COLO829 (cell line): ENCODE measurements at places on chromosomes 5 and 9.

- no peak for DNase-seq
Measured at GRCh38 chr5:174733091-174733690, 8.8 kb downstream of the MSX2 start.

GRCh38 chr9:107158321-107158720 is 124.8 kb upstream of the RAD23B start:
- peak; percentile 79 for DNase-seq

- no peak for DNase-seq
Measured at GRCh38 chr9:124699575-124699974, 71.5 kb downstream of the NR6A1 start.

GRCh38 chr5:133523013-133523658 is 89.2 kb downstream of the FSTL4 start:
- DNase-seq = no peak

- no peak for DNase-seq
Measured at GRCh38 chr9:95201206-95201605, 116.3 kb downstream of the FANCC start.

DNA sequence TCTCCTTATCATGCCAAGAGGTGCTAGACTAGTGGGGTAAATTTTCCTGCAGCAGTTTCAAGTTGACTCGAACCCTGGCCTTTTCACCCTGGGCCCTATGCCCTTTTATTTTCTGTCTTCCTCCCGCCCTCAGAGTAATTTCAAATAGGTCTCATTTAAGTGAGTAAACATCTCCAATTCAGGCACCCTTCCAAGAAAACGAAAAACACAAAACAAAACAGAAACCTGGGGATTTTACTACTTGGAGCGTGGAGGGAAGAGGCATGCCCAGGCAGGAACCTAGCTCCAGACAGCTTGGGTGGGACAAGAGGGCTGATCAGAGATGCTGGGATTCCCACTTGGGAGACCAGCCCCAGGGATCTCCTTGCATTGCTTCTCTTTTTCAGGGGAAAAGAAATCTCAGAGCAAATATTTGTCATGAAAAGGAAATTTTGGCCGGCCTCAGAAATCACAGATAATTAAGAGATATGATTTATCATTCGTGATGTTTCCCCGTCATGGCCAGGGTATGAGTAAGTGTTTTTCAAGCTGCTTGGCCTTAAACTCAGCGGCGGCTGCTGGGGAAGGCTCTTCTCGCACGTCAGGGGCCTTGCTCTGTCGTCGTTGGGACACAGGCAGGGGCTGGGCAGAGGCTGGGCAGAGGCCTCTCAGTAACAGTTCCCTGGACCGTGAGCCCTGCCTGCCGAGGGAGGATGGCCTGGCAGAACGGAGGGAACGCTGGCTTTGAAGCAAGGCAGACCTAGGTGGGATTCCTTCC is 248.6 kb upstream of the KLF4 start:
- no peak for DNase-seq

DNA sequence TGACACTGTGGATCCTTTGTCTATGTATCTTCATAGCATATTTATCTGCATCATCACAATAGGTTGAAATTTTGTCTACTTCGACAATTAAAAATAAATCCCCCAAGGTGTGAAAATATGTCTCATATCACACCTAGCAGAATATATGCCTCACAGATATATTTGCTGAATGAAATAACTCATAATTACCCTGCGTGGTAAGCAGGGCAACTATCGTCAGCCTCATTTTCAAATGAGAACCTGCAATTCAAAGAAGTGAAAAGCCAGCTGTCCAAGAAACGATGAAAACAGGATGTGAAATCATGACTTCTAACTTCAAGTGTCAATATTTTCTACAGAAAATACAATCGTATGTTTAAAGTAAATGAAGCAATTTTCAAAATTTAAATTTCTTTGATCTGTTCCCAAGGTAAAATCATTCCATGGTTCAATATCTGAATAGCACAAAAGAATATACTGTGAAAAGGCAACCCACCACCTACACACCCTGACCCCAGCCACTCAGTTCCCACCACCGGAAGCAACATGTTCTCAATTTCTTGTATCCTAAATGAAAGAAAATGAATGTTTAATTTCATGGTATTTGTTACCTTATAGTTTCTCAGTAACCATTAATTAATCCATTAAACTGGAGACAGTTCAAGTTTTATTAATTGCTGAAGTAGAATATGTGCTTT is 57.1 kb downstream of the TBCA start:
- DNase-seq = no peak

DNA sequence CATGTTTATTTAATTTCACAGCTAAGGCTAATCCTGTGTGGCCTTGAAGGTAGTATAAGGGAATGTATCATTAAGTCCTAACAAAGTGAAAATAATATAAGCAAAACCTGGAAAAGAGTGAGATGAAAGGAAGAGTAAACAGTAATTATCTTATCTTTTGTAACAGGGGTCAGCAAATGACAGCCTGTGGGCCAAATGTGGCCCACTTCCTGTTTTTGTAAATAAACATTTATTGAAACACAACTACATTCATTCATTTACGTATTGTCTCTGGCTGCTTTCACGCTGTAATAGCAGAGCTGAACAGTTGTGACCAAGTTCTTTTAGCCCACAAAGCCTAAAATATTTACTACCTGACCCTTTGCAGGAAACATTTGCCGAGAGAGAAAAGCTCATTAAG is 78.4 kb upstream of the HTR4 start:
- DNase-seq = no peak

GRCh38 chr9:135082536-135082935 is 4.9 kb upstream of the OLFM1 start:
- no peak for DNase-seq

GRCh38 chr5:67453111-67453905 is 256.7 kb upstream of the CD180 start:
- no peak for DNase-seq

GRCh38 chr9:133641396-133641655 is 5.2 kb downstream of the DBH start:
- DNase-seq = no peak

- DNase-seq = no peak
Measured at GRCh38 chr9:3845549-3845948, 319.7 kb upstream of the RFX3 start.

GRCh38 chr5:43456556-43456955 is 27.1 kb downstream of the TMEM267 start:
- DNase-seq = no peak

DNA sequence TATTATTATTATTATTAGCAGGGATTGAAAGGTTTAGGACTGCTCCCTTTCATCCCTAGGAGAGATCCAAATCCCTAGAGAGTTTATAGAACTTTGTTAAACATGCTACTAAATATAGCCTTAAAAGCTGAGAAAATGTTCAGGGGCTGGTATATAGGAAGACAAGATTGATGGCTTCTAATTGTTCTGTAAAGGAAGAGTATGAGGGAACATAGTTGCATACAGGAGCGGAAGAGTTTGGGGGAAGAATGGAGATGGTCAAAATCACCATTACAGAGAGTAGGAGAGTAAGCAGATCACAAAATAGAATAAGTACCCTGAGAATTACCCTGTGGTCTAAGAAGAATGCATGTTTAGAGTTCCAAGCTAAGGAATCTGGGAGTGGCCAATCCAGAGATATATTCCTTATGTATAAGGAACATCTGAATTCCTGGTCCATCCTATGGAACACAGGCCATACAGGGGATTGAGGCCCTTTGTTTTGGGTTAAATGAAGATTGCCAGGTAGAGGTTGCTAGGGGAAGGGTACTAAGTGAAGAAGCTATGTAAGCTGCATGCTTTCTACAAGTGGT is 158.0 kb upstream of the APC start:
- DNase-seq = no peak

DNA sequence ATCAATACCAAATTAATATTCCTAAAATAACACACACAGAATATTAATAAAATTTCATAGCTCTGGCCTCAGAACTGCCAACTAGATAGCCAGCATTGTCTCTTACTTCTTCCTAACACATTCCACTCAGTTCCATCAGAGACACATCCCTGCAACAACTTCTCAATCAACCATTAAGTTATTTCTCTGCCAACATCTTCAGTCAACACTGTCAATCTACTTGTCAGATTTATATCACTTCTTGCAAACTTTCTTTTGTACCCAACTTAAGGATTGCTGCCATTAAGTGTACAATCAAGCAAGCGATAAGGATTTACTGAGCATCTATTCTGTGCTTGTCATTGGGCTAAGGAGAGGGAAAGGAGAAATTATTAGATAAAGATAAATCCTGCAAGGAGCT is 50.8 kb downstream of the PLCXD3 start:
- no peak for DNase-seq

- no peak for DNase-seq
Measured at GRCh38 chr9:109863961-109864360, 84.0 kb downstream of the PALM2AKAP2 start.

GRCh38 chr9:123997665-123998277 is 13.8 kb upstream of the LHX2 start:
- DNase-seq = no peak

DNA sequence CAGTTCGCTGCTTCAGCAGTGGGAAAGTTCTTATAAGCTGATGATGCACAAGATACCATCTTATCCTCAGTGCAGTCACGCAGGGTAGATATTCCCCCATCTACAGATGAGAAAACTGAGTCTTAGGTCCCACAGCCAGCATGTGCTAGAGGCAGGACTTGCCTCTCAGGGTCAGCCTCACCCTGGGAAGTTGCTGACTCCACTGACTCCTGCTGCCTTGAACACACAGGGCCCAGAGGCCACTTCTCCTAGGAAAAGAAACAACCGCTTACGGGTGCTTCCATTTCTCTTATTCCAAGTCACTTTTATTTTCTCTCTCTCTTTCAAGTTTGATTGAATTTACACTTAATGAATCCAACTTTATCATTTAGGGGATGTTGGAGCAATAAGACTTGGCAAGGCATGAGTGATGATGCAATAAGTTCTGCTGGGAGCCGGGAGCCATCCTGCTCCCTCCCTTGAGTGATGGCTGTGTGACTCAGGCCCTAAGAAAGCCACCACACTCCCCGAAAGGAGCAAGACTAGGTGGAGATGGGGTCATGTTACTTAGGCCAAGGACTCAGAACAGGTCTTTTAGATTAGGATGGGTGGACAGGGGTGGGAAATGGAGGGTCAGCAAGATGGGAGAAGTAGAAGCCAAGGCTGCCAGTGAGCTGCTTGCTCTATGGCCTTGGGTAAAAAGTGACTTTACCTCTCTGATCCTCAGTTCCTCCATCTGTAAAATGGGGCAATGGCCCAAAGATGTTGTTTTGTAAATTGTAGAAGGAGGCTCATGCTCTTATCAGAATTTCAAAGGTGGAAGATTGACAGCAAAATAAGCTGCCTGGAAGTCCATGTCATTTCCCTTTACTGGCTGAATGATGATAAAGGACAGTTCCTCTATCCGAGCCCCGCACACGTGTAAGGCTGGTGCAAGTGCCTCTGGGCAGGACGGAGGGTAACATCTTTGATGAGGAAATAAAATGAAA is 67.4 kb upstream of the ZNF618 start:
- no peak for DNase-seq

DNA sequence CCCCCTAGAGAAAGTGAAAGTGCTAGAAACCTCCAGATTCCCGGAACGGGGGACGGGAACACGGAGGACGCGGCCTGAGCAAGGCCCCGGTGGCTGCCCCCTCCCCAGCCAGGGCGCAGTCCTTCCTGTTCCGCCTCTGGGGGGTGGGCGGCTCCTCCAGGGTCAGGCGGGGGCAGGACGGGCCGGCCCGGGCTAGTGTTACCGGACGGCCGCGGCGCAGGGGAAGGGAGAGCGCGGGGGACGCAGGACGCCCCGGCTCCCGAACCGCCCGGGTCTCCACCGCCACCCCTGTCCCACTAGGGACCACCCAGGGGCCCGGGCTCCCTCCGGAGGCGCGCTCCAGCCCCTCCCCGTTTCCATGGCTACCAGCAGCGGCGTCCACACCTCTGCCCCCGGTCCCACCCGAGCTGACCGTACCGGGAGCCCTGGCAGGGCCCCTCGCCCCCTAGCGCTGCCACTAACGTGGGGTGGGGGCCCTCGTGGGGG is 579 bp downstream of the SLC12A7 start:
- no peak for DNase-seq

GRCh38 chr9:121637713-121638220 is 13.7 kb upstream of the DAB2IP start:
- no peak for DNase-seq

- DNase-seq = no peak
Measured at GRCh38 chr9:81174023-81174422, 515.3 kb downstream of the TLE1 start.

- no peak for DNase-seq
Measured at GRCh38 chr5:68653471-68653870, 437.9 kb downstream of the PIK3R1 start.

- DNase-seq = no peak
Measured at GRCh38 chr5:80300125-80300524, 19.7 kb upstream of the SPZ1 start.

- DNase-seq = peak; percentile 2
Measured at GRCh38 chr5:165209101-165209727, 1703.8 kb downstream of the MAT2B start.
